Activated T-cell treated with anti-CD3 and anti-CD28 coated beads for 1 hour (primary cell): ENCODE measurements at places on chromosomes 12 and 14.

DNA sequence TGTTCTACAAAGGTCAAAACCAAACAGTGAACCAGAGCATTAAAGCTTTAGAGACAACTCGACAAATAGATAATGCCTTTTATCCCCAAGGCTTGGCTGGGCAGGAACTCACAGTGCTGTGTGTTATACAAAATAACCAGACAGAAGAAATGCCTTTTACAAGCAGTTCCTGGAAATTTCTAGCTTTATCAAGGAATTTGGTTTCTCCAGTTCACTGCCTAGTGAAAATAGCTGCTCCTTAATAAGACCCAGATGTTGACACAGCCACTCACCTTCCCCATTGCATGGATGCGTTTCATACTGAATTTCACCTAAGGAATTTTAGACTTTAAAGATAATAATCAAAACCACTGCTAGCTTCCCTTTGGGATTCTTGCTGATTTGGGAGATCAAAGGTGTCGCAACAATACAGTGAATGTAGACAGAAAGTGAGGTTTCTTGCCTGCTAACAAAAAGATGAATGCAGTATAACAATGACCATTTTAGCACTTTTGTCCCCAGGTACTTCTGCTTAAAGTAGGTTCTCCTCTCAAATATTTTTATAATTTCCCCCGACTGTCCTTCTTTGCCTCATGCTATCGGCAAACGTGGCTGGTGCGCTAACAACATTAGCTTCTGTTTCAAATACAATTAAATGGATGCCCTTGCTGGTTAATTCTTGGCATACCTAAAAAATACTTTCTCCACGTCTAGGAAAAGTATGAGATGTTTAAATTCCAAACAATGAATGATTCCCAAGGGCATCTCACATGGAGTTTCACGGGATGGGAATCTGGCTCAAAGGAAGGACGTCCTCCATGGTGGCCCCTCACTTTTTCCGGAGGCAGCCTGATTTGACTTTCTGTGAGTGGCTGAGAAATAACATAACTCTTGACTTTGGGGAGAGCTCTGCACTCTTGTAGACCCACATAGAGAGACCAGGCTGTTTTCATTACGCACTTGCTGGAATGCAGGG is 162.4 kb downstream of the C12orf75 start:
- DNase-seq = no peak

GRCh38 chr14:24607081-24607480 is 2.4 kb downstream of the GZMH start:
- no peak for DNase-seq

DNA sequence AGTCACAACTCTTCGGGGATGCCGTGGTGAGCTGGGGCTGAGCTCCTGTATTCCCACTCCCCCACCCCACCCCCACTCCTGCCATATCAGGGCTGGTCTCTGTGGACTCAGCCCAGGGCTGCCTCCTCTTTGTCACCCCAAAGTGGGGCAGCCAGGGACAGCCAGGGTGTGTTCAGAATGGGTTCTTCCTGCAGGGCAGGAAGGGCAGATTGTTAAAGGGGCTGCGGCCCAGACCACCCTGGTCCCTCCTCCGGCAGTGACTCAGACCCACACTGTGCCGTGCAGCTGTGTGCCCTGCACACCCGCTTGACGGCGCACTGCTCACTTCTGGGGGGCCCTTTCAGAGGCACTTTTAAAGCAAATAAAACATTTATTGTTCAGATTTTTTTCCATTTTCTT is 9.3 kb downstream of the SLC48A1 start:
- DNase-seq = no peak

- no peak for DNase-seq
Observed at GRCh38 chr14:70696026-70696425, 54.3 kb downstream of the TTC9 start.

DNA sequence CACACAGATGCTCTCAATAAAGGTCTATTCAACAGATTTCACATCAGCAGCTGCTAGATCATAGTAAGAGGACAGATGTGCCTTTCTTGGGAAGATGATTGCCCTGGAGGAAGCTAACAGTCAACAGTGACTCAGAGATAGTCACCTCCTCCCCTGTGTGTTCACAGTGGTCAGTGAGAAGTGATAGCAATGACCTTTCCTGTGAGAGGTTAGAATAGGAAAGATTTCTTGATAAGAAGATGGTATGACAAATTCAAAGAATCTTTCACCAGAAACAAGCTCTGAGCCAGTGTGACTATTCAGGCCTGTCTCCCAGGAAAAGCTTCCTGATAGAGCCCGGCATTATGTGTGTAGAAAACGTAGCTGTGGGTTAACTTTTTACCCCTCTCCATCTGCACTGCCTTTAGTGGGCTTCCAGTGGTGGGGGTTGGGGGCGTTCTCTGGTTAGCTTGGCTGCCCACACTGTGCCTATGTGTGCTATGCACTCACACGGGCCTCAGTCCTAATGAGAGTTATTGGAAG is 66.4 kb upstream of the ARHGAP5 start:
- DNase-seq = no peak

GRCh38 chr12:64611341-64612284 is 1.3 kb downstream of the RASSF3 start:
- DNase-seq = no peak

- no peak for DNase-seq
Observed at GRCh38 chr14:95095996-95096395, 61.3 kb downstream of the DICER1 start.

GRCh38 chr14:54774824-54775223 is 127.8 kb downstream of the GCH1 start:
- DNase-seq = no peak

DNA sequence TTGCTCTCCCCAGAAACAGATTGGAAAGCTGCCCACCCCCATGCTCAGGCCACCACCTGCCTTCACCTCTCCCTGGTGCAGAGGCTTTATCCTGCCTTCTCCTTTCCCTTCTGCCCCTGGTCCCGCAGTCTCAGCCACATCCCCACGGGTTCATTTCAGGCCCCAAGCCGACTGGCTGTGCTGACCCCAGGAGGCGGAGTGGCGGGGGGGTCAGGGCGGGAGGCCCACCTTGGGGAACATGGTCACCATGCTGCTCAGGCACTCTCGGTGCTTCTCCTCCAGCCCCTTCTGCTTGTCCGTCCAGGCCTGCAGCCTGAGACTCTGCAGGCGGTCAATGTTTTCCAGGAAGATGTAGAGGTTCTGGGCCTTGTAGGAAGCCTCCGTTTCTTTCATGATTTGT is 6.9 kb downstream of the FAM186B start:
- no peak for DNase-seq

DNA sequence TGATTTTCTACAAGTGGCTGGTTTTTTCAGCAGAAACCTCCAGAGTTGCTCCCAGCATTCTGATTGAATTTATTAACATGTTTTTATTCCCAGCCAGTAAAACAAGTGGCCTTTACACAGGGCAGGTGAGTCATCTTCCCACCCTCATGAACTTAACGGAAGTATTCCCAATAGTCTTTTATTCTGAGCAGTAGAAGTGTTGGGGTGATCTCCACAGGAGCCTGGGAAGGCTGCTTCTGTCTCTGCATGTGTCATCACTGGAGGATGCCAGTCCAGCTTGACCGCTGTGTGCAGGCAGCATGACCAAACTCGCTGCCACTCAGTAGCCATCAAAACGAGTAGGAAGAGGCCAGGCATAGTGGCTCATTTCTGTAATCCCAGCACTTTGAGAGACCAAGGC is 13.4 kb upstream of the DNAH10 start:
- no peak for DNase-seq
